Liver (tissue), 10 donors: ENCODE measurements at places on chromosomes 5 and 9. TPM values are rescaled to one million over a fixed set of nuclear protein-coding genes. Genes with fewer than 3 reads are reported as not detected.

DNA sequence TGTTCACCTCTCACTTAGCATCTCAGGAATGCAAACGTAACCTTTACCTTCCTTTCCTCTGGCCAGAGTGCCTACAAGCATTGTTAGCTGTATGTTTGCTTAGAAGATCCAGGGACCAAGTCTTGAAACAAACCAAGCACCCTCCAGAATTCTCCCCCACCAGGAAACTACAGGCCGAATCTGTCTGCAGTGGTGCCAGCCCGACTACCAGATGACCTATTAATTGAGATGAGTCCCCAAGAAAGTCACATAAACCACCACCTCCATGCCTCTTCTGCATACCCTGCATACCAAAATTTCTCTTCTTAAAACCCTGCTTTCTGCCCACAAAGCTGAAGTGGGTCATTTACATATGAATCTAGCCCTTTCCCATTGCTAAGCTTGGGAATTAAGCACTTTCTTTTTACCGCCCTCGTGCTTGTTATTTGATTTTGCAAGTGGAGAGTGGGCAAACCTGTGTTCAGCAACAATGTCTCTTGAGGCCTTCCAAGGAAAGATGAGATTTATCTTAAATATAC, 1239.1 kb downstream of the CDH12 start:
- no peak for DNase-seq

FGF1 gene
- 0.05 TPM for total RNA-seq

SLC34A3 gene
- not detected for total RNA-seq

PCDHGA3 gene
- total RNA-seq, result 0.59 TPM

- DNase-seq, result no peak
Measured at GRCh38 chr5:135986891-135987401, 32.2 kb upstream of the LECT2 start.

KCNV2 gene
- total RNA-seq, result not detected

GRCh38 chr9:37010180-37010579, 23.9 kb downstream of the PAX5 start:
- DNase-seq, result no peak

WDR38 gene
- not detected for total RNA-seq

SGCD gene
- total RNA-seq, result 1.4 TPM

DNA sequence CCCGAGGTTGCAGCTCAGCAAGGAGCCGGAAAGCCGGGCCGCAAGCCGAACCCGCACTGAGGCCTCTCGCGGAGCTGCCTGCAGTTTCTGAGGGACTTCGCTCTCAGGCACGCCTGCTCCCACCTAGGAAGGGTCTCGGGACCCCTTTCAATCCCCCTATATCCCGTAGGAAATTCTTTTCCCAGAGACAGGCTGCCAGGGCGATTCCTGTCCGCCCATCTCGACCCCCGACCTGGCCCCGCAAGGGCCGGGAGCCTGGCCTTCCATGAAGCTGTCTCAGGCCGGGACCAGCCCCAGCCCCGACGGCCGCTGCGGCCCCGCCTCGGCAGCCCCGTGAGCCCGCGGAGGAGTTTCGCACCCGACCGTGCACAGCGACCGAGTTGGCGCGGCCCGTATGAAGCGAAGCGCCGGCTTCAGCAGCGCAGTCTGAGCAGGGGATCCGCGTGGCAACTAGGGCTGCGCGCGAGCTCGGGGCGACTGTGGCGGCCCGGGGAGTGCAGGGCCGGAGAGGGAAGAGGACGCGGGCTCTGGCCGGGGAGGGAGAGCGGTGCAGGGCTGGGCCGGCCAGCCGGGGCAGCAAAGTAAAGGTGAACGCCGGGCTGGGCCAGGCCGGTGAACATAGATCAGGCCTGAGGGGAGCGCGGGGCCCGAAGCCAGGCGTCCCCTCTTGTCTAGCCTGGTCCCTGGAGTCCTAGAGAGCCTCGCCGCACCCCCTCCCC, 977 bp upstream of the PRDM12 start:
- no peak for DNase-seq

DNA sequence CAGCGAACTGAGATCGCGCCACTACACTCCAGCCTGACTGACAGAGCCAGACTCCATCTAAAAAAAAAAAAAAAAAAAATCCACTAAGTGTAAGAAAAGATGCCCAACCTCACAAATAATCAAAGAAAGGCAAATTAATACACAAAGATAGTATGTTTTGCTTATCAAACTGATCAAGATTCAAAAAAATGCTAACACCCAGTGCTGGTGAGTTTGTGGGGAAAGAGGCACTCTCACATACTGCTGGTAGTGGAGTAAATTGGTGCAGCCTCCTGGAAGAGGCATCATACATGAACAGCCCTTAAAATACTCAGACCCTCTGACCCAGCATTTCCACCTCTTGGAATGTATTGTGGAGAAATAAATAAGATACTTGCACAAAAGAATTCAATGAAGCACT, 70.2 kb upstream of the LMX1B start:
- no peak for DNase-seq

DNA sequence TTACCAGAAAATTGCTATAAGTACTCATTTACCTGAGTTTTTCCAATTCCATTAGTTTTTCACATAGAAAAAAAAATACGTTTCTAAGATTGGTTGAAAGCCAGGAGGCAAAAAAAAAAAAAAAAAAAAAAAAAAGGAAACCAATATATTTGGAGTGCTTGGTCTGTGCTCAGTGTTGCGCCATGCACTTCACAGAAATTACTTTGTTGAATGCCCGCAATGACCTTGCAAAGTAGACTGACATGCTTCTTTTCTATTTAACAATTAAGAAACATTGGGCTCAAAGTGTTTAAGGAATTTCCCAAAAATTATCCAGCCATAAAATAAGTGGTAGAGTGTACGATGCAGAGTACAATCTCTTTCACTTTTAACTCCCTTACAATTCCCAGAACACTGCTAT, 65.2 kb upstream of the PAPPA start:
- DNase-seq, result no peak

PCDHA4 gene
- 0.09 TPM for total RNA-seq

DNA sequence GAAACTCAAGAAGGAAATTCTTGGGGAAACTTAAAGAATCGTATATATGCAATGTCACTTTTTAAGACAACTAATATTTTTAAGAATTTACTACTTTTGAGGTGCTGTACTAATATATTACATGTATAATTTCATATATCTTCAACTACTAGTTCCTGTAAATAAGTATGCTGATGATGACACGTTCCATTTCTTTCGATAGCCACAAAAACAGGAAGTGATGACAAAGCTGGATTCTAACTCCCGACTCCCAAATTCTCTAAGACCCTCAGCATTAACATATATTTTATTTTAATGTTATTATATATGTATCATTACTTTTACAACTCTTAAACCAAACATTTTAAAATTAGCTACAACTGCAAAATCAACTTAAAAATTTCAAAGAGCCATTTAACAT, 74.8 kb downstream of the STK32A start:
- DNase-seq, result no peak

- no peak for DNase-seq
Measured at GRCh38 chr5:178674334-178674733, 47.5 kb upstream of the CLK4 start.

DAB2IP gene
- 13.1 TPM for total RNA-seq

DNA sequence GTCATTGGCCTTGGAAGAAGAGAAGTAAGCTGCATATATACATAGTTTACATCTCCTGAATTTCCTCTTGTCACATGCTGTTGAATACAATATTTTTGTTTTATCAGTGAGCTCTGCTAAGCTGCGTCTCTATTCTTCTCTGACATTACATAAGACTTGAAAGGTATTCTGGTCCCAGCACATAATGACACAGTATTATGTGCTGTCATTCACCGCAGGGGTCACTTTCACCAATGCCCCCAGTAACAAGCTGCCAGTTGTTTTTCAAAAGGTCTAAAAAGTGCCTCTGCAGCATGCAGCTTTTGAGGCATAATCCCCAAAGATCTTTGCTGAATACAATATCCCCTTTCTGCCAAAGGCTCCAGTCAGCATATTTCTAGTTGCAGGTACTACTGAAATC, 349.0 kb upstream of the FAM174A start:
- no peak for DNase-seq

DNA sequence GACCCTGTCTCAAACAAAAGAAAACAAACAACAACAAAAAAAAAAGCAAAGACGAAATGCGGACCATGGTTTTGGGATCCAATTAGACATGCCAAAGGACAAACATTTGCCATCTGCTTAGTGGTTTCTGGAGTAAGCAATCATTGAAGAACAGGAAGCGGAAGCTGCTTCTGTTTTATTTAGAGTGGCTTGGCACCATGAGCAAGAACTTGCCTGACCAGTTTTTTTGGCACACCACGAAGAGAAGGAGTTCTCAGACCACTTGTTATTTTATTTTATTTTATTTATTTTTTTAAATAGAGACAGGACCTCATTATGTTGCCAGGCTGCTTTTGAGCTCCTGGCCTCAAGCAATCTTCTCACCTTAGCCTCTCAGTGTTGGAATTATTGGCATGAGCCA, 17.0 kb downstream of the BTF3 start:
- DNase-seq, result no peak

DNA sequence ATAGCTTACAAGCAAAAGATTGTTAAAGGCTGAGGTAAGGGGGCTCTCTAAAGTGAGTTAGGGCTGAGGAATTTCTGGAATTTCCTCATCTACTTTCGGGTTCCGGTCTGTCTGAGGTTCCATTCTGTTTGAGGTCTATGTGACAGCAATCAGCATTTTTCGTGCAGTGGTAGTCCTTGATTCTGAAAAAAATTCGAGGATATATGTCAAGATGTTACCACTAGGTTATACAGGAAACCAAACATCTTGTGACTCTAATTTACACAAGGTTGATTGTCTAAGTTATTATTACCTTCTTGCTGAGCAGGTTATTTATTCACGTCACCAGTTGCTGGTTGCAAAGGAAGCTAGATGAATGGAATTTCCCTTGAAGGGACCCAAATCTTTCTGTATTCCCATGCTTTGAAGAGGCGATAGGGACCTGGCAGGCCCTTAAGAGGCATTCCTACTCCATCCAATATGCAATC, 35.2 kb downstream of the RLN2 start:
- no peak for DNase-seq

- DNase-seq, result no peak
Measured at GRCh38 chr5:73188764-73189531, 16.0 kb downstream of the TMEM174 start.

TXN gene
- total RNA-seq, result 111 TPM

FCN2 gene
- total RNA-seq, result 124 TPM

PCA3 gene
- total RNA-seq, result 0.33 TPM

- no peak for DNase-seq
Measured at GRCh38 chr5:50435168-50435567, 5.9 kb downstream of the EMB start.

- no peak for DNase-seq
Measured at GRCh38 chr9:38662763-38663593, 42.6 kb upstream of the ANKRD18A start.

DNA sequence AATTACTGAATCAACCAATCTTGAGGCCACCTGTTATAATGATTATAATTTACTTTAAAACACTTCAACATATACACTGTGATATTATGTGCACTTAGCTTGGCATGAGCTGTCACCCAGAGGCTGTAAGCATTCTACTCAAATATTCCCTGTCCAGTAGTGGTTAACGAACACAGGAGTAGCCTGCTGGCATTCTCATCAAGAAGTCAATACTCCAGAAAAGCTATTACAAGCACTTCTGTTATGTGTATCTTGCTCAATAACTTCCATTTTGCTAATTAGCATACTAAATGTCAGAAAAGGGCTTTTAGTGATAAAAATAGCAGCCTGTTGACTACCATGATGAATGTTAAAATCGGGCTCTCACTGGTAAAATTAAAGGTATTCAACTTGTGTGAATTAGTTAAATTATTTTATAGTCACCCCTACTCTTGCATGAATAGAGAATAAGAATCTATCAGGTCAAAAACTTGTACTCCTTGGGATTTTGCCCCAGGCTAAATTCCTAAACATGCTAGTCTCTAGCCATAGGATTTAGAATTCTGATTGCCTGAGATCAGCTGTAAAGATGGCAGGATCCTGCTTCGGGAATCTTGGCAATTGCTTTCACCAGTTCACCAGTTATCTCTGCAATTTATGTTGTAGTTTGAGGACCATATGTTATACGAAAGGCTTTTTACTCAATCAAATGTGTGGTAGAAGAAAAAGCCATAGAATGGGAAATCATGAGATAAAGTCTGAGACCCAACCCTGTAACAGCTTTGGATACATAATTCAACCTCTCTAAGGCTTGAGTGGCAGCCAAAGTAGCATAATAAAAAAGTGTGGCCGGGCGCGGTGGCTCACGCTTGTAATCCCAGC, 43.4 kb upstream of the PAM start:
- no peak for DNase-seq

- DNase-seq, result no peak
Measured at GRCh38 chr9:38318759-38319495, 73.6 kb upstream of the ALDH1B1 start.

UBE2R2 gene
- 13.4 TPM for total RNA-seq

DNA sequence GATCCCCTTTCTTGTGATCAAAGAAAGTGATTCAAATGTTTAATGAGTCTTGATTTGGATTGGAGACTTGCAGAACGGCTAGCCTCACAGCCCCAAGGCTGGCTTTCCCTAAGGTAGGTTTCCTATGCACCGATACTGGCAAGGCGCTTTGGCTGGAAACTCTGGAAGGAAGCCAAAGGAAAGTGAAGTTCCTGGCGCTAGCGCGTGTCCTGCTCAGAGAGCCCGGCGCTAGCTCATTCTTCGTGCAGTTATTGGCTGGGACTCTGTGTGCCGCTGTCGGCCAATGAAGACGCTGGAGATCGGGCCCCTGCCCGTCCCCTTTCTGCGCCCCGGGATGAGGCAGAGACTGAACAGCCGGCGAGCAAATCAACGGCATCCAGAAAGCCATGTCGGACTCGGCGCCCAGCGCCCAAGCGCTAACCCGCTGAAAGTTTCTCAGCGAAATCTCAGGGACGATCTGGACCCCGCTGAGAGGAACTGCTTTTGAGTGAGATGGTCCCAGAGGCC, at the start of gene PCDHGC3:
Gene PCDHGC3, plus strand, starts transcription at position 342 of the 507 bp plus-strand sequence. Its CDS starts 151 bp downstream, at position 493.
- peak; percentile 52 for DNase-seq

- DNase-seq, result no peak
Measured at GRCh38 chr9:119026120-119026519, 343.1 kb downstream of the BRINP1 start.

GRCh38 chr9:77221431-77221830, 44.1 kb downstream of the VPS13A start:
- DNase-seq, result no peak

- DNase-seq, result no peak
Measured at GRCh38 chr5:96885518-96886338, 9.4 kb downstream of the ERAP2 start.

ADAMTS6 gene
- 0.92 TPM for total RNA-seq

STK32A gene
- 0.09 TPM for total RNA-seq

- no peak for DNase-seq
Measured at GRCh38 chr9:87029905-87030304, 82.6 kb upstream of the GAS1 start.
